Epithelial cell of proximal tubule (primary cell): ENCODE measurements at places on chromosomes 4 and X.

DNA sequence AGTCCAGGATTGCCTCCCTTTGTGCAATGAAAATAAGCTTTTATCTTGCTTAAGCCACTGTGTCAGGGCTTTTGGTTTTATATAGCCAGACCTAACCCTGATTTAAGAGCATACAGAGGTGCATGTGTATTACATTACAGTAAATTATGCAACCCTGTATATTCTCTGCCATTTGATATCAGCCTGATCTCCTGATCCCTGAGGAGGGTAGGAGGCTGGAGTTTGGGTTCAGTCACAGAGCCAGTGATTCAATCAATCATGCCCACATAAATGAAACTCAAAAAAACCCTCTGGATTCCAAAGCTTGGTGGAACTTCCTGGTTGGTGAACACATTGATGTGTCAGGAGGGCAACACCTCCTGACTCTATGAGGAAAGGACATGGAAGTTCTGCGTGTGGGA, 7.3 kb upstream of the KLHL8 start:
- DNase-seq: no peak

GRCh38 chrX:100379388-100379986, 30.6 kb downstream of the PCDH19 start:
- no peak for DNase-seq

DNA sequence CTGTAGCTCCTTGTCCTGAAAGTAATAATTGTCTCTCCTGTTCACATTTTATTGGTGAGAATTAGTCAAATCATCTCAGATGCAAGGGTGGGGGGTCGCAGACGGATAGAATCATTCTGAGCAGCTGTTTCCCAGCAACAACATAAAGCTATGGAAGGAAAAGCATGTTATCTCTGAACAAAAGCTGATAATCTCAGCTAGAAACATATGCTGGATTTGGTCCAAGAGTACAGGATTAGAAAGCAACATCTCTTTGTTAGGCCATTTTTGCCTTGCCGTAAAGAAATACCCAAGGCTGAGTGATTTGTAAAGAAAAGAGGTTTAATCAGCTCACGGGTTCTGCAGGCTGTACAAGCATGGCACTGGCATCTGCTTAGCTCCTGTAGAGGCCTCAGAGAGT, 472.8 kb upstream of the BOD1L1 start:
- no peak for DNase-seq

- DNase-seq: no peak
Observed at GRCh38 chr4:151796106-151796505, 35.3 kb upstream of the GATB start.

- peak; percentile 56 for DNase-seq
Observed at GRCh38 chr4:180664766-180665368, 1578.3 kb upstream of the TENM3 start.
